ENCODE measurements at places on chromosomes 1 and 21. TPM values are rescaled to one million over a fixed set of nuclear protein-coding genes. Genes with fewer than 3 reads are reported as not detected.
A peak's percentile ranks its signal among the peaks of the same experiment; 100 is the strongest.

The SLAMF9 gene
- polyA plus RNA-seq: not detected

The HPDL gene
- 0.74 TPM for polyA plus RNA-seq

The KRTAP11-1 gene
- not detected for polyA plus RNA-seq

The TBX15 gene
- polyA plus RNA-seq: not detected

The FLG2 gene
- not detected for polyA plus RNA-seq

The PEA15 gene
- polyA plus RNA-seq: 17.0 TPM

DNA sequence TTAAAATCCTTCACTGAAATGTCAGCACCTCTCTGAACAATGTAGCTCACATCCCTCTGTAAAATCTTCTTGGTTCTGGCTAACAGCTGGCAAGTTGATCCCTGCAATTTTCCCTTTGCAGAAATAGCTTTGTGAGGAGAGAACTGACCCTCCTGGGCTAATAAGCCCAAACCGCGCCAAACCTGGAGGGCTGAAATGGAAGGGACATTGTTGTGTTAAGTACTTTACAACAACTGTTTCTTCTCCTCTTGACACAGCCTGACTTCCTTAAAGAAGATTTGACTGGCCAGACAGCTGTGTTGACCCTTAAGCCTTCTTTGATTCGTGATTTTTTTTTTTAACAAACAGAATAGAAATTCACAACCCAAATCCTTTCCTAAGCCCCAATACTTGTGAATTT lies 5.7 kb downstream of the LMX1A start:
- H3K27me3 ChIP-seq: peaks cover 74% of the 10 kb centered on the region
- H3K4me1 ChIP-seq: peaks cover 13% of the 10 kb centered on the region
- no peak overlapping the region for H3K27ac ChIP-seq
- no peak for DNase-seq
- no peak overlapping the region for H3K4me3 ChIP-seq
- no peaks in the 10 kb centered on the region for H3K36me3 ChIP-seq

- peak overlapping the region; percentile 95 for H3K27ac ChIP-seq
- peak overlapping the region; percentile 93 for H3K4me3 ChIP-seq
- H3K27me3 ChIP-seq: peaks cover 8% of the 10 kb centered on the region
- peaks cover 45% of the 10 kb centered on the region for H3K4me1 ChIP-seq
These were observed 1.7 kb upstream of the HLX start for GRCh38 chr1:220877377-220878095.

GRCh38 chr1:221637641-221638041 lies 104.2 kb downstream of the DUSP10 start:
- no peak overlapping the region for H3K27ac ChIP-seq
- no peaks in the 10 kb centered on the region for H3K27me3 ChIP-seq
- H3K36me3 ChIP-seq: no peaks in the 10 kb centered on the region
- no peak for DNase-seq
- no peak overlapping the region for H3K4me3 ChIP-seq

GRCh38 chr1:186139701-186140100 lies 235.4 kb downstream of the TPR start:
- no peak overlapping the region for H3K4me3 ChIP-seq
- H3K4me1 ChIP-seq: no peaks in the 10 kb centered on the region
- DNase-seq: no peak
- H3K36me3 ChIP-seq: no peaks in the 10 kb centered on the region

GRCh38 chr1:180412583-180412982 lies 89.8 kb downstream of the ACBD6 start:
- peaks cover 18% of the 10 kb centered on the region for H3K36me3 ChIP-seq
- no peak overlapping the region for H3K4me3 ChIP-seq
- no peaks in the 10 kb centered on the region for H3K4me1 ChIP-seq
- DNase-seq: no peak
- no peaks in the 10 kb centered on the region for H3K27me3 ChIP-seq

DNA sequence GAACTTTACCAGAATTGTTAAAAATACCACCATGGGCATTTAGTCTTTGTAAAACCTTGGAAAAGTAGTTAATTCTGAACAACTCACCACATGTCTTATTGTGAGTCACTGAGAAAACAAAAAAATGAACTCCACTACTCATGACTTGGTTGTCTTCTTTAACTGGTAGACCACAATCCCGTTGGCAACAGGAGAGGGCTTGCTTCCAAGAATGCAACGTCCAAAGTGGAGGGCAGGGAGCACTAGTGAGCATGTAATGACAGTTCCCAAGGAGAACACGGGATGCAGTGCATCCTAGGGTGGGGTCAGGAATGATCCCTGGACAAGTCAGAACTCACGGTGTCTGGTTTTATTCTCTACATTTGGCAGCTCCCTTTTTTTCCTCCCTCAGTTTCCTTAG lies 15.2 kb upstream of the HMCN1 start:
- no peak overlapping the region for H3K27ac ChIP-seq
- peaks cover 3% of the 10 kb centered on the region for H3K4me1 ChIP-seq
- peaks cover 21% of the 10 kb centered on the region for H3K27me3 ChIP-seq
- no peak for DNase-seq

DNA sequence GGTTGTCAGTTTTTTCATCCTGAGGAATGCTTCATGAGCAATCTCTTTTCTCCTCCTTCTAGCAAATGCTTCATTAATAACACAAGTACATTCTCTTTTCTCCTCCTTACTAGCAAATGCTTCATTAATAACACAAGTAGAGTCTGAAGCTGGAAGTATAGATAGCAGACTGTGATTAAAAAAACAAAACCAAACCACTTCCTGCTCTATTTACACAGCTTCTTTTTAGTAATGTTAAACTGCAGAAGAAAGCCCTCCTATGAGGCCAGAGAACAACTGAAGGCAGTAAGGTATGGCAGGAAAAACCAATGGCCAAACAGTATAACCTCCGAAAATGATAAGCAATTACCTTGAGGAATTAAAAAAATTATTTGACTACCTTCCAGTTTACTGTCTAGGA lies 90.1 kb downstream of the ZSWIM5 start:
- H3K27me3 ChIP-seq: peaks cover 7% of the 10 kb centered on the region
- peaks cover 4% of the 10 kb centered on the region for H3K4me1 ChIP-seq
- H3K36me3 ChIP-seq: no peaks in the 10 kb centered on the region
- no peak overlapping the region for H3K27ac ChIP-seq

DNA sequence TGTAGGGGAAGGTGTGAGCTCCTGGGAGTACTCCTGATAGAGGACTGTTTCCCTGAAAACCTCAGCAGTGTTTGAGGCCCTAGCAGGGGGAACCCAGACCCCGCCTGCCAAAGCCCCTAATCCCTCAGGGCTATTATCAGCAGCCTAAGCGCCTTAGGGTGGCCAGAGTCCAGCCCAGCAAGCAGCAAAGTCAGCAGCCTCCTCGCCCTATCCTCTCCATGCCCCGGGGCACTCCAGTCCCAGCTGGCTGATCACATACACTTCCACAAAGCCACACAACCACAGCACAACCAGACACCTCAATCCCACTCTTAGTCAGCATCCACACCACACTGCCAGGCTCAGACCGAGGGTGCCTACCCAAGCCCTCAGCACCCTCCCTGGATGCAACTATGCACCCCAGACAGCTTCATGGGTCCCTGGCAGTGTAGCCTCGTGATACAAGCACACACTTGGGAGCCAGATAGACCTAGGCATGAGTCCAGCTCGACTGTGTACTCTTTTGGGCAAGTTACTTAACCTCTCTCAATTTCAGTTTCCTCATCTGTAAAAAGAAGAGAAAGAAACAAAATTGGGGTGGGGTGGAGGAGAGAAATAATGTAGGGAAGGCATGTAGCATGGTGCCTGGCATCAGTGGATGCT lies 7.1 kb downstream of the IGSF9 start:
- H3K27ac ChIP-seq: no peak overlapping the region
- peaks cover 5% of the 10 kb centered on the region for H3K36me3 ChIP-seq
- H3K4me3 ChIP-seq: peak overlapping the region; percentile 81
- H3K4me1 ChIP-seq: peaks cover 46% of the 10 kb centered on the region
- no peak for DNase-seq

DNA sequence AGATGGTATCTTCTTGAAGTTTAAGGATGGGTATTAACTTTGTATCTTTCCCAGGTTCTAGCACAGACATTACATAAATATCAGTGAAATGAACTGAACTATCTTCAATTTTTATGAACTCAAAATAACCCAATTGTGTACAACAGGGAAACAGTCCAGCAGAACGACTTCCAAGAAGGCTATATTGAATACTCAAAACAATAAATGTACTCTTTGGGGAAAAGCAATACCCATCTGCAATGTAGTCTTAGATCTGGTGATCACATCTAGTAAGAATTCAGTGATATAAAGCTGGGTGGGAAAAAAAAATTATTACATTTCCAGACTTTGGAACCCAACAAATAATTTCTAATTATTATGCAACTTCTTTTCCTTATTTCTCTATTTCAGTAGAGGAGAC lies 33.1 kb upstream of the GORAB start:
- H3K4me3 ChIP-seq: no peak overlapping the region
- H3K4me1 ChIP-seq: no peaks in the 10 kb centered on the region
- H3K27me3 ChIP-seq: peaks cover 5% of the 10 kb centered on the region
- no peak for DNase-seq
- H3K27ac ChIP-seq: no peak overlapping the region

GRCh38 chr1:10586125-10586524 lies 111.4 kb downstream of the PEX14 start:
- no peak overlapping the region for H3K4me3 ChIP-seq
- no peaks in the 10 kb centered on the region for H3K36me3 ChIP-seq
- H3K4me1 ChIP-seq: peaks cover 4% of the 10 kb centered on the region
- no peak for DNase-seq
- no peaks in the 10 kb centered on the region for H3K27me3 ChIP-seq

DNA sequence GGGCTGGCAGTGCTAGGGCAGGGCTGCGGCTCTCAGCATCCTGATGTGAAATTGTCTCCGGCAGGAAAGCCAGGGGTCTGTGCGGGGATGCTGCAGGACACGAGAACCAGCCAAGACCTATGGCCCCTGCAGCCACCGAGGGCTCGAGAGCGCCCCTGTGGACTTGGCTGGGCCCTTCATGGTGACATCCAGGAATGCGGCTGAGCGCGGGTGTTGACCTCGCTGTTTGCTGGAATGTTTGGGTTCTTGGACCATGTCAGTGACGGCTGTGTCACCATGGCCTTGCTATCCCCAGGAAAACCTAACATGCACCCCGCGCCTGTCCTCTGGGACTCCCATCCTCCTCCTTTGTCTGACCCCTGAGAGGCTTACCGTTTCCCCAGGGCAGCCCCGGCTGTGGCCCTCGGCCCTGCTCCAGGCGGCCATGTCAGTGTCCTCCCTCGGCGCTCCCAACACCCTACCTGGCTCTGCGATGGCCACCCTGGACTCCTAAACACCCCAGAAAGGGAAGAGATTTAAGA lies 14.3 kb upstream of the C1orf174 start:
- peaks cover 10% of the 10 kb centered on the region for H3K4me1 ChIP-seq
- peaks cover 13% of the 10 kb centered on the region for H3K27me3 ChIP-seq
- no peak overlapping the region for H3K4me3 ChIP-seq
- no peak for DNase-seq
- H3K27ac ChIP-seq: no peak overlapping the region

- H3K36me3 ChIP-seq: no peaks in the 10 kb centered on the region
- no peaks in the 10 kb centered on the region for H3K27me3 ChIP-seq
- H3K4me3 ChIP-seq: peak overlapping the region; percentile 62
These were observed 47.4 kb upstream of the OSBPL9 start for GRCh38 chr1:51569284-51570062.

- H3K4me3 ChIP-seq: no peak overlapping the region
- H3K27ac ChIP-seq: no peak overlapping the region
- peaks cover 13% of the 10 kb centered on the region for H3K4me1 ChIP-seq
- no peak for DNase-seq
These were observed 44.4 kb downstream of the CACHD1 start for GRCh38 chr1:64514197-64514765.

- no peaks in the 10 kb centered on the region for H3K4me1 ChIP-seq
- no peak for DNase-seq
- no peak overlapping the region for H3K4me3 ChIP-seq
These were observed 434.6 kb upstream of the CHRM3 start for GRCh38 chr1:238951809-238952208.

DNA sequence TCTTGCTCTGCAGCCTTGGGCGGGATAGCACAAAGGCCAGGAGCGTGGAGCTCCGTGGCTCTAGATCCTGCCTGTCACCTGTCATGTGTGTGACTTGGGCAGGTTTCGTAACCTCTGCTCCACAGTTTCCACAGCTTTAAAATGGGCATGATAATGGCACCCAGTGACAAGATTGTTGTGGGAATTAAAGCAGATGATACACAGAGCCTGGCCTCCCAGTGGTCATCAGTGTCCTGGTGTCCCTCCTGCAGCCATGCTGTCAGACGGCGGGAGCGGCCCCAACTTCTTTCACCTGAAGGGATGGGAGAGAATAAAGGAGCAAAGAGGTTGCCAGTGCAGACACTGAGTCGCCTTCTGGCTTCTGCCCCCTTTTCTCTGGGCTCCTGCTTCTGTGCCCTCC lies 61.5 kb downstream of the SLC37A1 start:
- no peaks in the 10 kb centered on the region for H3K27me3 ChIP-seq
- H3K4me1 ChIP-seq: no peaks in the 10 kb centered on the region
- H3K27ac ChIP-seq: no peak overlapping the region
- H3K4me3 ChIP-seq: no peak overlapping the region

DNA sequence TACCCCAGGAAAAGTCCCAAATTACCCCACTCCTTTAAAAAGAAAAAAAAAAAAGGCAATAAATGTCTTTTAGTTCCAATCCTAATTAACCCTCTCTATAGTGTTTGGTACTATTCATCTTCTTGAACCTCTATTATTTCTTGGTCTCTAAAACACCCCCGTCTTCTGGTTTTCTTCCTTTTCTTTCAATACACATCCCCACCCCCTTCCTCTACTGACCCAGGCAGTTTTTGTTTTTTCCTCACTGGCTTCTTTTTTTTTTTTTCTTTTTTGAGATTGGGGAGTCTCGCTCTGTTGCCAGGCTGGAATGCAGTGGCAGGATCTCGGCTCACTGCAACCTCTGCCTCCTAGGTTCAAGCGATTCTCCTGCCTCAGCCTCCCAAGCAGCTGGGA lies 26.1 kb downstream of the EGLN1 start:
- DNase-seq: no peak
- no peaks in the 10 kb centered on the region for H3K36me3 ChIP-seq
- no peak overlapping the region for H3K4me3 ChIP-seq
- peaks cover 63% of the 10 kb centered on the region for H3K4me1 ChIP-seq

DNA sequence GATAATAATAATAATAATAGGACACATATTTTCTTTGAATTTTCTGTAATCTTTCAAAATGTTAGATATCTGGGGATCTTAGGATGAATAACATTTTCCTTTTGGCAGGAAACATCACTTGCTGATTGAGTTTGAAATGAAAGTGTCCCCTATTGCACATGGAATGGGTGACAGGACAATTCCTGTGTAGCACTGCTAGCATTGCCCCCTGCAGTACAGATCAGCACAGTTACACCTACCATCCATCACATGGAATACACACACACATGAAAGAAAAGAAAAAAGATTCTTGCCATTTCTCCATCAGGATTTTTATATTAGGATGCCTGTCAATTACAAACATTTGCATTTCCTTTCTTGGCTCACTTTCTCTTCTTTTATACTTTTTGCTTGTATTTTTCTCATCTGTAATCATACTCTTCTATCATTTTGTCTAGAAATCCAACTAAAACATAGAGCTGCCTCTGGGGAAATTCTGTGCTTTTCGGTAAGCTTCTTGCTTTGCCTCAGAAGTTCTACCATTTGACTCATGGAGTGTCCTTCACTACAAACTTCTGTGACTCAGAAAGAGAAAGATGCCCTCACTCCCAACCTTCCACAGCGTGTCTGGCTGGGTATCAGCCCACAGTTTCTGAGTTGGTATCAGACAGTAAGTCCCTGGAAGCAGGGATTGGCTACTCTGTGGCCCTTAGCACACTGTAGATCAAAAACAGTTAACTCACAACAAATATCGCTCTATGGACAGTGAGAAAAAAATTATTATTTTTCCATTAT lies 641.2 kb downstream of the PTPRC start:
- H3K36me3 ChIP-seq: no peaks in the 10 kb centered on the region
- DNase-seq: no peak
- H3K27ac ChIP-seq: no peak overlapping the region

- no peak overlapping the region for H3K4me3 ChIP-seq
- peaks cover 20% of the 10 kb centered on the region for H3K27me3 ChIP-seq
- no peak for DNase-seq
- H3K36me3 ChIP-seq: no peaks in the 10 kb centered on the region
These were observed 12.0 kb upstream of the ETV3L start for GRCh38 chr1:157111396-157112165.

Measured in naive B cell (primary cell).